DND-41 (cell line): ENCODE measurements at places on chromosomes 6 and 20.

- H3K36me3 ChIP-seq = no peaks in the 10 kb centered on the region
- H3K27me3 ChIP-seq = peaks cover 7% of the 10 kb centered on the region
- H3K4me3 ChIP-seq = no peak overlapping the region
Measured at GRCh38 chr6:37623666-37624065, 74.0 kb downstream of the MDGA1 start.

- no peaks in the 10 kb centered on the region for H3K4me1 ChIP-seq
- no peak for DNase-seq
- no peaks in the 10 kb centered on the region for H3K27me3 ChIP-seq
Measured at GRCh38 chr6:17986656-17987446, 584 bp downstream of the KIF13A start.

DNA sequence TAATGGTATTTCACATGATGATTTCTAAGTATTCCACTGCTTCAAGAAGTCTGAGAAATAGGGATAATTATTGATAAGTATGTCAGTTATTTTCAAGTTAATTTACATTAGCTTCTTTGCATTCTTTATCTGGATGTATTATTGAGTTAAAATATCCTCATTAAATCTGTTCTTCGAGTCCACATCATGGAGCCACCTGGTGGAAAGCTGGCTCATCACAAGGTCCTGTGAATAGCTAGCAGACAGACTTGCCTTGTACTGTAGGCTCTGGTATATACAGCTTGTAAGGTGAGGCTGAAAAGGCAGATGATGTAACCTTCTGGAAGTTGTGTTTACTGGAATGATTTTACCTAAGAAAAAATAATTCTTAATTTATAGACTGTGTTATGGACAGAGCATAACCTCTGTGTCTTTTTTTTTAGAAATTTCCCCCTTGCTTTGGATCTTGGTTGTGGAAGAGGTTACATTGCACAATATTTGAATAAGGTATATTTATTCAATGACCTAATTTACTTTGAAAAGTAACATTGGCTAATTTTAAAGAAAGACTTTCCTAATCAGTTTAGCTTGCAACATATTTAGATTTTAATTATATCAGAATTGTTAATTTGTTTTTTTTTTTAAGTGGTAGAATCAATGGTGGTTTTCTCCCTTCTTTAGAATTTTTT is 3.5 kb downstream of the NDUFAF5 start:
- peaks cover 77% of the 10 kb centered on the region for H3K36me3 ChIP-seq
- H3K4me1 ChIP-seq = peaks cover 39% of the 10 kb centered on the region
- H3K27me3 ChIP-seq = no peaks in the 10 kb centered on the region
- peak overlapping the region; percentile 21; the same call in 1 of the 2 replicates for H3K4me3 ChIP-seq
- peak; percentile 79 for DNase-seq
- H3K27ac ChIP-seq = no peak overlapping the region

- H3K4me3 ChIP-seq = no peak overlapping the region
- H3K36me3 ChIP-seq = no peaks in the 10 kb centered on the region
- no peaks in the 10 kb centered on the region for H3K4me1 ChIP-seq
- DNase-seq = no peak
- H3K27me3 ChIP-seq = no peaks in the 10 kb centered on the region
Measured at GRCh38 chr6:14567842-14568241, 450.3 kb downstream of the CD83 start.

DNA sequence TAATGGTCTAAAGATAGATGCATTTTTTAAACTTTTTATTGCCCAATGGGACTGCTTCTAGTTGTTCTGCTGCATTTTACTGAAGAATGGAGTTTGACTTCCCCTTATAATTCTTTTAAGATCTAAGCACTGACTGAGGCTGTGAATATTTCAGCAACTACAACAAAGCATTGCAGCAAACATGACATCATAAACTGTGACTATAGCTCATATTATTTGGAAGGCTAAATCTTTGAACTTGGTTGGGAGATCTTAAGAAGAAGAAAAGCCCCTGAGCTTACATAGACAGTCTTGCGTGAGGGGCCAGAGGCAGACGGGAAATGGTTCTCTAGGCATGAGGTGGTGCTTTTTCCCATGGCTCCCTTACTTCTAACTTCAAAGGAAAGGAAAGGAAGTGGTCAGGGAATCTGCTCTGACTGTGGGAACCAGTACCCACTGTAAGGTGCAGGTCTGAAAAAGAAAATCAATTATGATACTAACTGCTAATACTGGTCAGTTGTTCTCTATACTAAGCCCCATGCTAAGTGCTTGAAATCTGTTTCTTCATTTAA is 14.8 kb downstream of the HEY2 start:
- no peaks in the 10 kb centered on the region; the same call in 1 of the 2 replicates for H3K4me1 ChIP-seq
- no peaks in the 10 kb centered on the region for H3K36me3 ChIP-seq
- peaks cover 8% of the 10 kb centered on the region for H3K27me3 ChIP-seq
- DNase-seq = no peak
- no peak overlapping the region for H3K27ac ChIP-seq
- H3K4me3 ChIP-seq = no peak overlapping the region

DNA sequence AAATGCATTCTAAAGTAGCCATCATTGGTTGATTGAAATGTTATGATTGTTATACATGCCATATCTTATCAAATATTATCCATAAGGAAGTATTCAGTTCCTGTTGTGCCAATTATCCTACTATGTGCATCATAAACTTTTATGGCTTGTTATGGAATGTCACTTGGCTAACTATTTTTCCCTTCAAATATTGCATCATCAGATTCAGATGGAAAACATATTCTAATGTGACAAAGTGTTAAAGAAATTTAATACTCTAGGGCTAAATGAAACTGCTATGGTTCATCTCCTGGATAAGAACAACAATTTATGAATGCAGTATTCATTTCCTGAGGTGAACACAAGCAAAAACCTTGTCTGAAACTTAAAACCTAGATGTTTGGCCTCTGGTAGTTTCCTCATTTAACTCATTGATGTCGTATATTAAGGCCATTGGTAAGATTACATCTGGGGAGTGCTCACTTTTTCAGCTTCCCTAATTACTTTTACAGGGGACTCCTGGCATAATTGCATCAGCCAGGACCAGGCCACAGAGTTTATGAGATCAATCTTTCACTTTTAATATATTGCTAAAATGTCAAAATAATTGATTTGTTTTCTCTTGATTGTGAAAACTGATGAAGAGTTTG is 134.9 kb upstream of the CEP162 start:
- no peak overlapping the region for H3K27ac ChIP-seq
- no peaks in the 10 kb centered on the region for H3K27me3 ChIP-seq
- DNase-seq = no peak
- H3K36me3 ChIP-seq = no peaks in the 10 kb centered on the region
- no peak overlapping the region for H3K4me3 ChIP-seq

DNA sequence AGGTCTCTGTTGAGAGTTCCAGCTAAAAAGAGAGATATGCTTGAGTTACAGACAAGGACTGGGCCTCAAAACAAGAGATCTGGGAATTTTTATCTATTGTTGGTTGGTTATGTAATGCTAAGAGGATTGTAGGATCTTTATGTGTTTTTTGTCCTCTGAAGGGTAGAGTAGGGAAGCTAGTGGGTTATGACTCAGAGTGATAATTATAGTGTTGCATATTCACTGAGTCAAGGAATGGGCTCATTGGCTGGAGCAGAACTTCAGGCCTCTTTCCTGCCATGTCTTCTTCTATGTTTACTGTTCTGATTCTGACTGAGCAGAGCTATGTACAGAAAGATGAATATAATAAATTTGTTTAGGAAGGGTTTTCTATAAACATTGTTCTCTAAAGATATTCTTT is 66.1 kb upstream of the NOX3 start:
- H3K36me3 ChIP-seq = no peaks in the 10 kb centered on the region
- H3K4me3 ChIP-seq = no peak overlapping the region
- no peaks in the 10 kb centered on the region for H3K27me3 ChIP-seq
- DNase-seq = no peak

- no peak for DNase-seq
- H3K4me3 ChIP-seq = no peak overlapping the region
- peaks cover 3% of the 10 kb centered on the region for H3K27me3 ChIP-seq
- H3K36me3 ChIP-seq = no peaks in the 10 kb centered on the region
Measured at GRCh38 chr20:49557449-49557848, 10.5 kb downstream of the PTGIS start.

DNA sequence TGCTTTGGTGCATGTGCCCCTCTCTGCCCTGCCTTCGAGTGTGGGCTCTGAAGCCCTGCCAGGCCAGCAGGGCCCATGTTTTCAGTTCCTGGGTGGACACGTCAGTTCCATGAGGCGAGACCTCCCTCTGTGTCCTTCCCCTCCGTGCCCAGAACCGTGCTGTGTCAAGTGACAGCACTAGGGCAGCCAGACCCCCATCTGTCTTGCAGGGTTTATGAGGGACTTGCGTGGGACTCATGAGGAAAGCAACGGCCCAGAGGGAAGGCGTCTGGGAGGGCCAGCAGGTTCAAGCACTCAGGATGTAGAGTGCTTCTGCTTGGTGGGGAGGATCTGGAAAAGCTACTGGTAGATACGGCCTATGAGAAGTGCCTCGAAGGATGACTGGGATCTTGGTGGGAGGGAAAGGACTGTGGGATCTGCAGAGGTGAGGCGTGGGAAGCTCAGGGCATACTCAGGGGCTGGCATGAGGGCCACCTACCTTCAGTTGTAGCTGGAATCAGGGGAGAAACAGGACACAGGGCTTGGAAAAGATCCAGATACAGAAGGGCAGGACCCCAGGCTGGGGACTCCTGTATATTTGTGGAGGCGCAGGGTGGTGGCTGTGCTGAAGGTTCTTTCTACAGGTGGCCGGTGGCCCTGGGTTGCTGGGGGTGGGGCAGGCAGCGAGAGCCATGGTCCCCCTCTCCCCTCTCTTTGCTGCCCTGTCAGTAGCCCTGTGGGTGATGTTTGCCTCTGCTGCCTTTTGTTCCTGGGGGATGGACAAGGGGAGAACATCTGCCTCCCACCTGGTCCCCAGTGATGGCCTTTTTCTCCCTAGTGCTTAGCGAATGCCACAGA is 5.5 kb downstream of the NPEPL1 start:
- H3K4me1 ChIP-seq = peaks cover 20% of the 10 kb centered on the region
- no peaks in the 10 kb centered on the region for H3K27me3 ChIP-seq
- DNase-seq = no peak
- no peak overlapping the region for H3K27ac ChIP-seq
- H3K4me3 ChIP-seq = no peak overlapping the region
